LoVo (cell line): ENCODE measurements at places on chromosomes 7 and 10.

DNA sequence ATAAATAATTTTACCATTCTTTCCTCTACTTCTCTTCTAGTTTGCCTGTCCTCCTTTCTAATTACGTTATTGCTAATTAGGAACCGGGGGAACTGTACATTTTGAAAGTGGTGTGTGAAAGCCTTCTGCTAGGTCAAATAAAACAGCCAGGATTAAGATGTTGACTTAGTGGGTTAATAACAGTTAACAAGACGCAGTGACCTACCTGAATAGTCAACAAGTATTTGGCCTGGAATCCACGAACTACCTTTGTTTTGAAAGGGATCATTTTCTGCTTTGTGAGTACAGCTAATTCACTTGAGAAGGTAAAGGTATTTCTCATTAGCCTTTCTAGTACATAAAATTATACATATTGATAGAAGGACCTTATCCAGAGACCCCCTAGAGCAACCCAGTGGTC is 139.9 kb downstream of the COL28A1 start:
- DNase-seq, result no peak

- DNase-seq, result no peak
Measured at GRCh38 chr7:105940109-105940508, 23.0 kb upstream of the CDHR3 start.

GRCh38 chr10:90641731-90642130 is 216.1 kb downstream of the HTR7 start:
- DNase-seq, result no peak

DNA sequence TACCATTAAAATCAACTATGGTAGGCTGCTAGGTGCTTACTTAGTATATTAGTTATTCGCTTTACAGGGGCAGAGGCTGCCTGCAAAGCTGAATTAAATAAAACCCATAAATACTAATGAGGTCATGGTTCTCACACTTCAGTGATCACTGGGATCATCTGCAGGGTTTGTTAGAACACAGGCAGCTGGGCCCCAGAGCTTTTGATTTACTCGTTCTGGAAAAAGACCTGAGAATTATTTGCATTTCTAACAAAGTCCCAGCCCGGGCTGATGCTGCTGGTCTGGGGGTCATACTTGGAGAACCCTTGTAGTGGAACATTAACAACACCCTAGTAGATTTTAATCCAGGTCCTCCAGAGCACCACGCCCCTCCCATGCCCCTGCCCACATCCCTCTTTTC is 8.5 kb downstream of the UCN3 start:
- DNase-seq, result no peak

DNA sequence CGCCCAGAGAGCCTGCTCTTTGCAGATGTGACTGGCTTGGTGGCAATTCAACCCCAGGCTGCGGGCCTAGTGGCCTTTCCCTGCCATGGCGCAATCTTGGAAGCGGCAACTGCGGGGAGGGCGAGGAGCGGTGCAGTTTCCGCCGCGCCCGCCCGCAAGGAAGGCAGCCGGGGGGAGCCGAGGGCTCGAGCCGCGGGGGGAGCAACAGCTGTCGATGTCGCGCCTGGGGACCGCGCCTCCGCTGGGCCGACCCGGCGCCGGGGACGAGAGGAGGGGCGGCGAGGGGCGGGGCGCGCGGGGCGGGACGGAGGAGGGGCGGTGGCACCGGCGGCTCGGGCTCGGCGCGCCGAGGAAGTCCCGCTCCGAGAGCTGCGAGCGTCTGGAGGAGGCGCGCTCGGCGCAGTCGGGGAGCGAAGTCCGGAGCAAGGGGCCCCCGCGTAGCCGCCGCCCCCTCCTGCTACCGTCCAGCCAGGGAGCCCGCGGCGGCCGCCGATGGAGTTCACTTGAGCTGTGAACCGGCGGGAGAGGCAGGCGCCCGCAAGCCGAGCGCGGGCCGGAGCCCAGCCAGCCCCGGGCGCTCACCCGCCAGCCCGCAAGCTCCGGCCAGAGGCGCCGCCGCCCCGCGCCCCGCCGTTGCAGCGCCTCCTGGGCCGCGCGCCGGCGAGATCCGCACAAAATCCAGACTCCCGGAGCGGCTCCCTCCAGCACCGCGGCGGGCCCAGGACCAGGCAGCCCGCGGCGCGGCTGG is 438.1 kb upstream of the GALNT17 start:
- peak; percentile 83 for DNase-seq

DNA sequence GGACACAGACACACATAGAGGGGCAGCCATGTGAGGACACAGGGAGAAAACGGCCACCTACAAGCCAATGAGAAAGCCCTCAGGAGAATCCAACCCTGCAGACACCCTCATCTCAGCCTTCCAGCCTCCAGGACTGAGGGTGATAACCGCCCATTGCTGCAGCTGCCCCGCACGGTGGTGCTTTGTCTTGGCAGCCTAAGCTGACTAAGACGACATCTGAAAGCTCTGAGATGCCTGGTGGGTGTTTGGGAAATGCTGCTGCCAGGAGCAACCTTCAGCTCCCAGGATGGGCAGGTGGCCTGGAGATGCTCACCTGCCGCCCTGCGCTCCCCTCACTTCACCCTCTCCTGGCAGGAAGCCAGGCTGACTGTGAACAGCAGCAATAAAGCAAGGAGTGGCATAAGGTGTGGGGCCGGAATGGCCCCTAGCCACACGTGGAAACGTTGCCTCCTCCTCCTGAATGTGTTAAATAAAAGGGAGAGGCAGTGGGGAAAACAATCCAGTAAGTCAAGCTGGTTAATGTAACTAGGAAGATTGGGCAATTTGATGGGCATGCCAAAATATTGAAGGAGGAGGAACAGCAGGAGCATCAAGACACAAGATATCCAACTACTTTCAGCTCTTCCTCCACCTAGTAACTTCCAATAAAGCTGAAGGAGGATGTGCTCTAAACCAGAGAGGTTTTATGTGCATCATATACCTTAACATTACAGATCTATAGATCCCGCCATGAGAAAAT is 121.5 kb downstream of the TNS3 start:
- peak; percentile 71 for DNase-seq

DNA sequence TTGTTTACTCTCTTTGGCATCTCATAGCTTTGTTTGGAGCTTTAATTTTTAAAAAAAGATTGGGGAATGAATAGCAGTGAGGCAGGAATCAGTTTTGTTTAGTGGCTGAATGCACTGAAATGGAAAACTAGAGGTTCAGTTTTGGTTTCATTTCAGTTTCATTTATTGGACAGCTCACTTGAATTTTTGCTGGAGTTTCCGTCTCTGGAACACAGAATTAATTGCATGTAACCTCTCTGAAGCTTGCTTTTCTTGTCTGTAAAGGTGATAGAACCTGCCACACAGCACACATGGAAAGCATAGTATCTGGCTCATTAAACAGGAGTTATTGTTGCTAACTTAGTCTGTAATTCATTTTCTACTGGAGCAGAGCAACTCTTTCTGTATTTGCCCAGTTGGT is 7.1 kb downstream of the GRM8 start:
- no peak for DNase-seq

DNA sequence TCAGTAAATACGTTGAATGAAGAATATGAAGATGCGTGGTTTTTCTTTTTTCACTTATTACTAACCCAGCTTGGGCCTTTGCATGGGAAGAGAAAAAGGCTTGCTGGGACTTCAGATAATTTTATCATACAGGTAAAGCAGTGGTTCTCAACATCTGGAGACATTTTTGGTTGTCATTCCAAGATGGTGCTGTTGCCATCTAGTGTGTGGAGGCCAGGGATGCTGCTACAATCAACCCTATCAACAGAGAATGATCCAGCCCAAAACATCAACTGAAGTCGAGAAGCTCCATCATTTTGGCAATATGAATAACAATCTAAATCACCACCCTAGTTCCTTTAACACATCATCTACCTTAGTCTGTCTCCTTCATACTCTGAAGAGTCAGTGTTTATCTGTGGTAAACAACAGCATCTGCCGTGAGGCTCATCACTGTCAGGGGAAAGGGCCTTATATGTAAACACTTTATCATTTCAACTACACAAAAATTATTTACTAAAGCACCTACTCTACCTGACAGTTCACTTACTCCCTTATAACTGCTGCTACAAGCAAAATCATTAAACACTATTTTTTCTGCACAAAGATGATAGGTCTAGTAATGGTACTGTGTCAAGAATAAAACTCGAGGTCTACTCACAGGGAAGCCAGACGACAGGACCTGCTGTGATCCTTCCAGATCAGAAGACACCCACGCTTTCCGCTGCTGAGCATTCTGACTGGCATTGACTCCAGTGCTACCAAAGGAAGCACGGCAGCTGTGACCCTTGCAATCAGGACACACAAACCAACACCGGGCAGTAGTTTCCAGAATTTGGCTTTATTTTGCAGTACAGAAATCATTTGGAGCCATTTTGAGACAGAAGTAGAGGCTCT is 48.6 kb downstream of the GDI2 start:
- DNase-seq, result no peak

- no peak for DNase-seq
Measured at GRCh38 chr10:63227207-63227895, 94.2 kb downstream of the NRBF2 start.

DNA sequence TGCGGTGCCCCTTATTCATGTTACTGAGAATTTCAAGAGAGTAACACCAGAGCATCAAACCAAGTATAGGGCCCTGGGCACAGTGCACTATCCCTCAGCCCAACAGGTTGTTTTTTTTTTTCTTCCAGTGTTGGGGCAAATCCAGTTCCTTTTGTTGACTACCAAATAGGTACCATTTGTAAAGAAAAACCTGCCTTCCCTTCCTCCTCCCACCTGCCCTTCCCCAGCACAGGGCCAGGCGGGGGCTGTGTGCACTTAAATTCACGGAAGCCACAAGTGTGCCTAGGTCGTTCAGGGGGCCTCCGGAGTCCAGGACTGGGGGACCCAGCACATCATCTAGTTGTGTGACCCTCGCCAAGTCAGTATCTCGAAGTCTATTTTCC is 595 bp upstream of the SFXN4 start:
- no peak for DNase-seq

DNA sequence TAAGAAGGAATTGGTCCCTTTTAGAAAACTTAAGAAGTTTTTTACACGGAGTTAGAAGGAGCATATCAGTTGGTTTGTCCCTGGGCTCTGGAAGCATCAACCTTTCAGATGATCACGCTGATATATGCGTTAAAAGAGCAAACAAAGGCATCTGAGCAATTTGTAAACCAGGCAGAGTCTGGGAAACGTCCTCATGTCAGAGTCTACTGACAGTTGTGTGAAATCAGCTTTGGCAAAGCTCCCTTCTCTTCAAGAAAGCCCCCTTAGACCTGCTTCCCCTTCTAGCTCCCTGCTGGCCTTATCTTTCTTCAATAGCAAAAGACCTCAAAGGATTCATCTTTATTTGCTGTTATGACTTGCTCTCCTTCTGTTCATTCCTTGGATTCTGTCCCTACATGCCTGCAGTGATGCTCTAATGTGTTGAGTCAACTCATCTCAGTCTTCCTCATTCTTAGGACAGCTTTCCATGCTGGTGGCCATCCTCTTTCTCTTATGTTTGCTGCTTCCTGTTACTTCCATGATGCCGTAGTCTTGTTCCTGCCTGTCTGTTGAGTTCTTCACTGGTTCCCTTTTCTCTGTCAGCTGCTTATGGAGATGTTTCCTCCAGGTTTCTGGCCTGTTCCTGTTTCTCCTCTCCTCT is 106.5 kb upstream of the BMPER start:
- DNase-seq, result no peak

DNA sequence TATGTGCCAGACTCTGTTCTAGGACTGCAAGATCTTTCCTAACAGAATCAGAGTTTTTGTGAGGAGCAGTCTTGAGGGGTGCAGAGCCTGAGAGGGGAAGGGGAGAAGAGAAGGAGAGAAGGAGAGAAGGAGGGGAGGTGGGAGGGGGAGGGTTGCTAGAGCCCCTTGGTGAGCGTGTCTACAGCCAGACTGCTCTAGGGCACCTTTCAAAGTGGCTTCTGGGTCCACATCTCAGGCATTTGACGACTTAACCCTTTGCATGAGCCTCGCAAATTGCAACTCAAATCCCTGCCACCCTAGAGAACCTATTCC is 31.1 kb upstream of the LEP start:
- no peak for DNase-seq

GRCh38 chr7:15862781-15863165 is 176.3 kb upstream of the MEOX2 start:
- DNase-seq, result no peak

DNA sequence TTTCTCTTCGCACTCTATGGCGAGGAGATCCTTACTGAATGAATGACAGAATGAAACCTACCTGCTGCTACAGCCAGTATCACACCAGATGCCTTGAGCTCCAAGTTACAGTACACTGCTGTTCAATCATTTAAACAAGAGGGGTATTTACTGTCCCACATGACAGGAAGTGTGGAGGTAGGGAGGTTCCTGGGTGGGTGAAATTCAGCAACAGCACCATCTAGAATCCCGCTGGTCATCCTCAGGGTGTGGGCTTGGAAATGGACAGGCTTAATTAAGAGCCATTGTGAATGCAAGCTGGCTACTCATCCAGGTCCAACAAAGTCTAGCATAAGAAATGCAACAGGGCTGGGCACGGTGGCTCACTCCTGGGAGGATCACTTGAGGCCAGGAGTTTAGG is 14.7 kb downstream of the CYTH3 start:
- DNase-seq, result no peak

DNA sequence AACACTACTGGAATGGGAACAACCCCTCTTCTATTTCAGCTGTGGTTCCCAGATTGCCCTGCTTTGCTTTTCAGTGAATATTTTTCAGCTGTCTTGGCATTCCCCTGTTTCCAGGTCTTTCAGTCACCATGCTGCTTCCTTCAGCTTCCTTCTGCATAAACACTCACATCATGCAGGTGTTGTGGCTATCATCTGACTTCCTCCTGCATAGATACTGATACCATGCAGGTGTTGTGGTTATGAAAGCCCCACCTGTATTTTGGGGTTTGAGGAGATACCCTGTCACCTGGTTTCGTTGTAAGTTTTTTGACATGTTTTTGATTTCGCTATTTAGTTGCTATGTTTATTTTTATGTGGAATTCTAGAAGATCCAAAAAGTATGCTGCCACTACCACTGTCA is 71.5 kb downstream of the SLC35B4 start:
- DNase-seq, result no peak

DNA sequence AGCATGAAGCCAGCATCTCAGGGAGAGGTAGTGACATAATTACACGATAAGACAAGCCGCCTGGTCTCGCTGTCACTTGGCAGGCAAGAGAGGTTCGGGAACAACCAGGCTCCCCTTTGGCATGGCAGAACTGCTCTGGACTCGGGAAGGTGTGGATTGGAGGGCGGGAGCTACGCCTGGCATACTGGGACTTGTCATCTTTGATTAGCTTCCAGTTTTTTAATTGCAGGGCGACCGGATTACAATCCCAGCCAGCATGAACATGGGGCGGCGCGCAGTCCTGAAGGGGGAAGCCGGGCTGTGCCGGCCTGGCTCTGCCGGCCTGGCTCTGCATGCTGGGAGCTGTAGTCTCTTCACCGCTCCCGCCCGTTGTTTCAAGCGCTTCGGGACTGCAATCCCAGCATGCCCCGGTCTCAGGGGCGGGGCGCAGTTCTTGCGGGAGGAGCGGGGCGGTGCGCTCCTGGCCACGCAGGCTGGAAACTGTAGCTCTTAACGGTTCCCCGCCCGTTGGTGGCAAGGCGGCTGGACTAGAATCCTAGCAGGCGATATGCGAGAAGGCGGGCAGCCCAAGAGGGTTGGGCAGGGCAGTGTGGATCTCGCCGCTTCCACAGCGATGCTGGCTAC is 45.5 kb upstream of the ZNF716 start:
- DNase-seq, result no peak
